Nucleus accumbens (tissue), 56 donors: ENCODE measurements at places on chromosomes 3 and 15.
A peak's percentile ranks its signal among the peaks of the same experiment; 100 is the strongest.

DNA sequence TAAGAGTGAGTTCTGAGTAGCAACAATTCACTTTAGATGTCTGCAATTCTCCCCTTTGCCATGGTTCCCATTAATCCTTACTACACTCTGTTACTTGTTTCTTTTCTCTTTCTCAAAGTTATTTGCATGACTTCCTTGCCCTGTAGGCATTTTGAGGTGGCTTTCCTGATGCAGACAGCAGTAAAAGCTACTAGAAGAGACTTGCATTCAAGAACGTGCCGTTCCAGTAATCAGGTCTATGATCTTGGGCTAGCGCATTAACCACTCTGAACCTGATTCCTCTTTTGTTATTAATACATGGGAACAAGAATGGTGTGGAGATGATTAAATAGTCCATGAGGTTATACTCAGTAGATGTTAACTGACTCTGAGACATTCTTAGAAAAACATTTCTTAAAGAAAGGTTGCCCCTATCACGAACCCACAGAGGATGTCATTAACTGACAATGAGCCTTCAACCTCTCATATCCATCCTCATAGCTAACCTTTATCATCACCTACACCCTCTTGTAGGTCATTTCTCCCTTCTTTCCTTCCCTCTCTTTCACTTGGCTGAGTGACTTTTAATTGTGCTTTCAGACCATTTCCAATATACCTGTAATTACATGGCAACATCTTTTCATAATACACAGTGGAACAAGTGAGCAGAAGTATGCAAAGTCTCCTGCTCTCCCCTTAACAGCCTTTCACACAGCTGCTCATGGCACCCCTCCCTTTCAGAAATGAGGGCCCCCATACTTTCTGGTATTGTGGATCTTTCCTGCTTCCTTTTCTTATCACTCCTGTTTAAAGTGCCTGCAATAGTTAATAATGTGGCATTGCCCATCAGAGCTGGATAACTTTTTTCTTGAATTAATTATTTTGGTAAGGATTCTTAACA, 175.9 kb downstream of the CHST2 start:
- DNase-seq: no peak

DNA sequence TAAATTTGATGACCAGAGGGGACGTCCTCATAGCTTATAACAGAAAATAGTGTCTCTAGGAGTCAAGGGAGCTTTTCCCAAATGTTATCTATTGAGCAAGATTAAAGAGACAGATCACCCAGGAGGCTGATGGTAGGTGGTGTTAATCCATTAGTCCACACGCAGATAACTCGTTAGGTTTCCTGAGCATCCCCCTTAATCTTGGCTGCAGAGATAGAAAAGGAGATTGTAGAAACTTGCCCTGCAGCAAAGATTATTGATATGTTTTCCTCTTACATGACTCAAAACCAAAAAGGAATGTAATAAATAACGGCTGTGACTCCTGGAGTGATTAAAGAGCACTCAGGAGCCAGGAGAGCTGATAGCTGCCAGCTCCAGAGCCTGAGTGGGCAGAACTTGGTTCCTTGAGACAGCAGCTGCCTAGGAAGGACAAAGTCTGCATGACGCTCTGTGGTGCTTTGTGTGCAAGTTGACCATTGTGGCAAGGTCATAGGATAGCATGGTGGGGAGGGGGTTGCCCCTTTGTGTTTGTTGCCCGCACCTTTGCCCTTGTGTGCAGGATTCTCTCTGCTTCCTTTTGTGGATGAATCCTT, 234.8 kb downstream of the PTPRG start:
- no peak for DNase-seq

DNA sequence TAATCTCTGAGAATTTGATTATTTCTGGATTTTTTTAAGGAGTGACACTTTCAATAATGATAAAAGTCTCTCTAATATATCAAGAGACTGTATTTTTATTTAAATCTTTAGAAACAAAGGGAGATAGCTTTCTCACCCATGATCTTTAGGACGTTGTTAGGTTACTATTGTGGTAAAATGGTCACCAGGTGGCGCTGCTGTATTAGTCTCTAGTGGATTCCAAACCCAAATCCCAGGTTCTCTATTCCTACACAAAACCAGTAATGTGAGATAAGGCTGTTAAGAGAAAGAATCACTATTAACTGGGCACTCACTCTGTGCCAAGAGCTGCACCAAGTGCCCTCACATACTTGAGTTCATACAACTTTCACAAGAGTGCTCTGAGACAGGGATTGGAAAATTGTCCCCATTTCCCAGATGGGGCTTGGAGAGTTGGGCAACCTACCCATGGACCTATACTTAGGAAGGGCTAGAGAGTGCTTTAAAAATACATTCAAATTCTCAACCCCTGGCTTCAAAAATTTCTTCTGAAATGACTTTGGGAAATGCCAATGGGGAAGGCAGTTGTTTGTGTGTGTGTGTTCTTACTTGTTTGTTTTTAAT, 593.4 kb upstream of the TGFBR2 start:
- DNase-seq: peak; percentile 26

- DNase-seq: no peak
These were observed 5.0 kb downstream of the CHST13 start for GRCh38 chr3:126528800-126529541.

DNA sequence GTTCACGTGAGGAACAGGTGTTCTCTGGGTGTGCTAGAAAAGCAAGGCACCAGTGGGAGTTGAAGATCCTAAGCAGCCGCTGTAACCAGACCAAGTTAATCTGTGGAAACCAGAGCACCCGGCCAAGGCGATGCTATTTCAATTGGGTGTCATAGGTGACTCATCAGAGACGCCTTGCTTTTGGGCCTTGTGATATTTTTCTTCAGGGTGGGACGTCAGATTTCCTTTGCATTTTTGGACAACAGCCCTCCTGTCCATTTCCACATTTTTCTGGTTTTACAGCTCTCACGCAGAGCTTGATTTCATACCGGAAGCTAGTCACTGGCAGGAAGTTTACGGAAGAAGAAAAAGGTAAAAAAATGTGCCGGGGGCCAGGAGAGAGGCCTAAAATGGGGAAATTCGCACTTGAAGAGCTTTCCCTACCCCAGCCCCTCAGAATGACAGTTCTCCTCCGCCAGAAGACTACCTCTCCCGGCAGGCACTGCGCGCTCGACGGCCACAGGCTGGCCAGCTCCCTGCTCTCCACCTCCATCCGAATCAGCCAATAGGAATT, 471 bp upstream of the KBTBD8 start:
- no peak for DNase-seq

DNA sequence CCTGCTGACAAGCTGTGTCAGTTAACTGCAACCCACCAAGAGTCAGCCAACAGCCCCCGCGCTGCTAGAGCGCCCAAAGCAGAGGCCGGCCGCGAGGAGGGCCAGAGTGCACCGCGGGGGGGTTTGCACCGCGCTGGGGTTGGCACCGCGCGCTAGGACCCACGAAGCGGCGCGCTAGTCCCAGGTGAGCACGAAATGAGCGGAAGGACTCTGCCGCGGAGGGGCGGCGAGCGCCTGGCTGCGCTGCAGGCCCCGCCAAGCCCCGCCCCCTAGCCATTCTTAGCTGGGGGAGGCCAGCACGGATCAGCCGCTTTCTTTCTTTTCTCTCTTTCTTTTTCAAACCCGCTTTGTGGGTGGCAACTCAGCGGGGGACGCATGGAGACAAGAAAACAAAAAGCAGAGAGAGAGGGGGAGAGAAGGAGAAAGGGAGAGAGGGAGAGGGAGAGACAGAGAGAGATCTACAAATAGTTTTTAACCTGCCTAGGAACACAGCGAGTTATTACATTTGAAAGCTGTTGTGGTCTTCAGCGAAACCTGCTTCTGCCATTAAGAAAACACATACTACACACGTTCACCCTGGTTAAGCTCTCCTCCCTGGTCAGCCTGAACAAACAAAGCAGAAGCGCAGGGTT, 6.9 kb upstream of the FOXB1 start:
- DNase-seq: no peak

GRCh38 chr3:14548321-14548729, 8.2 kb upstream of the GRIP2 start:
- no peak for DNase-seq

DNA sequence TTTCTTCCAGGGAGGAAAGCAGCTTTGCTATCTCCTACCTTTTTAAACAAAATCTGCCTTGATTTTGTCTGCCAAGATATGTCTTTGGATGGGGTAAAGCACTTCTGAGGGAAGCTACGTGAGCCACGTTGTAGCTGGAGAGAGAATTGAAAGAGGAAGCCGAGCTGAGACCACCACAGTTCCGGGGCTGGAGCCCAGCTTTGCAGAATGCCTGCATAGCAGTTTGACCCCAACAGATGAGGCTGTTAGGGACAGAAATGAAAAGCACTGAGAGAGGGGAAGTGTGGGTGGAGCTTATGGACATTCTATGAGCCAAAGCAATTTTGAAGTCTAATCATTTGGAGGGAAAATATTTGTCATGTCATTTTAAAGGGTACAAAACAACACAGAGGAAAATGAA, 45.4 kb downstream of the LIPC start:
- no peak for DNase-seq

- no peak for DNase-seq
These were observed 69.1 kb downstream of the SEC22A start for GRCh38 chr3:123270818-123271217.

- no peak for DNase-seq
These were observed 56.7 kb downstream of the UQCC5 start for GRCh38 chr3:52593103-52593502.

DNA sequence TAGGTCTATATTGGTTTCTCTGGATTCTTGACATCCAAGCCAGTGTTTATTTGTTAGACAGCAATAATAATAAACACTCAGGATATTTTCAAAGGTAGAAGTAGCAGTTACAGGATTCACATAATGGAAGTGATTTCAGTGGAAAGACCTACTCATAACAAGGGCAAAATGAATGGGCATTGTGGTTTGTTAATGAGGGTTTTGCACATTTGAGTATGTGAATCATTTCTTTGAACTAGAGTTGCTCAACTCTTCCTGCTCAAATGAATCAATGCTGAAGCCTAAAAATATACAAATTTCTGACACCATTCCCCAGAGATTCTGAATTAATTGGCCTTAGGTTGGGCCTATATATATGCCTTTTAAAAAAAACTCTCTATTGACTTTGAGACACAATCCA, 4.1 kb upstream of the COL6A5 start:
- no peak for DNase-seq

GRCh38 chr3:14391033-14391432, 11.4 kb upstream of the SLC6A6 start:
- DNase-seq: no peak

- DNase-seq: no peak
These were observed 84.0 kb upstream of the PXYLP1 start for GRCh38 chr3:141147657-141148056.

GRCh38 chr3:46668116-46668515, 25.4 kb downstream of the ALS2CL start:
- no peak for DNase-seq

- no peak for DNase-seq
These were observed 22.1 kb downstream of the CDIN1 start for GRCh38 chr15:36601497-36601932.

DNA sequence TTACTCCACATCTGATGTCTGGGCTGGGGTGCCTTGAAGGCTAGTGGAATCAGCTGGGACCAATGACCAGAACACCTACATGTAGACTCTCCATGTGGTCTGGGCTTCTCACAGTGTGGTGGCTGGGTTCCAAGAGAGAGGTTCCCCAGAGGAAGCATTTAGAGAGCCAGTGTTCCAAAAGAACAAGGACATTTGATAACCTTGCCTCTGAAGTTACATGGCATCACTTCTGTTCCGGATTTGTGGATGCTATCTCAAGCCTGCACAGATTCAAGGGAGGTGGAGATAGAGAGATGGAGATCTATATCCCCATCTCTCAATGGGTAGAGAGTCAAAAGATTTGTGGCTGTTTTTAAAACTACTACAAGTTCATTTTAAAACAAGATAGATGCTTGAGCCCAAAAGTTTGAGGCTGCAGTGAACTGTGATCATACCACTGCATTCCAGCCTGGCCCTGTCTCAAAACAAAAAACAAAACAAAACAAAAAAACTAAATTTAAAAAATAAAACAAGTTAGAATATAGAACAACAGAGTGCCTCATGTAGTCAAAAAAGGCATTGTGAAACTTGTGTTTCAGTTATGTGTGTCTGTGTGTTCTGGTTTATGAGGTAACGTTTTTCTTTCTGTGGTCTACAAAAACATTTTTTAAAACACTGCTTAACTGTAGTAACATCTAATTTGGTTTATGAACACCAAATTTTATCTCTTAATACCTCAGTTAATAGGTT, 44.8 kb downstream of the PDE8A start:
- DNase-seq: no peak

DNA sequence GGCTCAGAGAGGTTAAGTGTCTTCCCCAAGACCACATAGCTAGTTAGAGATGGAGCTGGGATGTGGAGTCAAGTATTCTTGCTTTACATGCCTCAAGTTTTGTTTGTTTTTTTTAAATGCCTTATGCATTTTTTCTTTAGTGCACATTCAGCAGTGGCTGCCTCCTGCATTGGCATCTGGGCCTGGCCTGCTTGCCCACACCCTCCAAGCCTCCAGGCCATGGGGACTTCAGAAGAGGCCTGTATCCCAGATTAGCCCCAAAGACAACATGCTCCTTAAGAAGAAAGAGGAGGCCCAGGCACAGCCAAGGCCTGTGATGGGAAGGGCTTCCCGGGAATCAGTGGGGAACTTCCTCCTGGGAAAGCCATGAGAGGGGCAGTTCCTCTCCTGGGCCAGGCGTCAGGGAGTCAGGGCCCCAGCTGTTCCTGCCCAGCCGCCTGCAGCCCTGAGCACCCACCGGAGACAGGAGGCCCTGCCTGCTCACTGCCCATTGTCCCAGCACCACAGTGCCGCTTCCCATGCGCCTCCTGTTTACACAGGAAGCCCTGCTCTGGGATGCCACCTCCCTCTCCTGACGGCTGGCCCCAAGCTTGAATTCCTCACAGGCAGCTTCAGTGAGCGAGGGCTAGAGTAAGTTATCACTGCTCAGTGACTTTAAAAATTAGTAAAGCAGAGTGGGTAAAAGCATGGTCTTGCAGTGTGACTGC, 16.0 kb downstream of the FOXL2NB start:
- no peak for DNase-seq

DNA sequence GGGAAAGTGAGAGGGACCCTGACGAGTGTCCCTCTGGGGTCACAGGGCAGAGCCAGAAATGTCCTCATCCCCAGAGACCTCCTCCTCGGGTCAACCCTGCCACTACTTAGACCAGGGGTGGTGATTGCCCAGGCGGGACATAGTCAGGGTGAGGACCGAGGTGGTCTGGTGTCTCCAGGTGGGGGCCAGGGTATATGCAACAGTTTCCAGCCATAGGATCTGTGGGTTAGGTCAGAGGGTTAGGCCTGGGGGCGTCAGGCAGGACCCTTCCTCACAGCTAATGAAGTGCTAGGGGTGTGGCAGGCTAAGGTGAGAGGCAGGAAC, 22.3 kb upstream of the FBLN2 start:
- no peak for DNase-seq

- DNase-seq: no peak
These were observed 21.4 kb upstream of the CHST2 start for GRCh38 chr3:143098032-143098764.

- DNase-seq: no peak
These were observed 24.7 kb upstream of the ZNF639 start for GRCh38 chr3:179297971-179298725.

- no peak for DNase-seq
These were observed 12.9 kb downstream of the SNX4 start for GRCh38 chr3:125507128-125507527.
